ENCODE measurements at places on chromosomes 4 and X.

- no peak for DNase-seq
These were observed 51.2 kb downstream of the TIGD2 start for GRCh38 chr4:89162496-89162895.

- no peak for DNase-seq
These were observed 1137.5 kb upstream of the INTU start for GRCh38 chr4:126495163-126495752.

DNA sequence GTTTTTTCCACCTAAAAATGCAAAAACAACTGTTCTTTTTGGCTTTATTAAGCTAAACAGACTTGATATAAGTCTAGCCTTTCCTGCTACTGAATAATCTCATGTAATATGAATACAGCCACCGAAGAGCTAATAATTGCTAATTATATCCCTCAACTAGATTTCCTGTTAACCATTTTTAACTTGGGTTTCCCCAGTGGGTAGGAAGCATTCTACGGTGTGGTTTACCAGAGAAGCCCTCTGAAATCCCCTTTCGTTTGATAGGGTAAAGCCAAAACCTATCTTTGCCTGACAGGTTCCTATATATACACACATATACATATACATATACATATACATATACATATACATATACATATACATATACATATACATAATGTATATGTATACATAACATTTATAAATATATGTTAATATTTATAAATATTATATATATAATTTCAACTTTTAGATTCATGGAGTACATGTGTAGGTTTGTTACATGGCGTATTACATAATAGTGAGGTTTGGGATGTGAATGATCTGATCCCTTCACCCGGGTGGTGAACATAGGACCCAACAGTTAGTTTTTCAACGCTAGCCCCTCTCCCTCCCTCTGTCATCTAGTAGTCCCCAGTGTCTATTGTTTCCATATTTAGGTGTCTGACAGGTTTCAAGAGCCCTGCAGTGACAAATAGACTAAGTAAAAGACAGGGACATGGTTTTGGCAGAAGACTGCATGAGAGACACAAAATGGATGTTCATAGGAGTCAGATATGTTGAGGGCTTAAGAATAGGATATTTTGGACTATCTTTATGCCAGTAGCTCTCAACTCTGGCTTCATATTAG is 62.4 kb downstream of the ATXN3L start:
- DNase-seq: no peak

DNA sequence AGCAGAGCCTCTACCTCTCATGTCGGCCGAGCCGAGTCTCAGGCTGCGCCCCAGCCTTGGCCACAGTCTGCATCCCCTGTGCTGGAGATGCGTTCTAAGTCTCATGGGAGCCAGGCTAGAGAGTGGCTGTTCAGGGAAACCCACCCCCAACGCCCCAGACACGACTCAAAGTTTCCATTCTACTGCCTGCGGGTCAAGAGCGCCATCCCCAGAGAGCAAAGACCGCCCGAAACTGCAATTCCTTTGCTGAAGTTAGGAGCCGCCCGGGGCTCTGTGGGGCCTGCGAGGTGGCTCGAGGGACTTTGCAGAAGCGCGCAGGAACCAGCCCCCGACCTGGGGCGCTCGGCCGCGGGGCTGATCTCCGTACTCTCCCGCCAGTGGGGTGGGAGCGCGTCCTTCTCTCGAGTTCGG is 10.0 kb upstream of the ELF4 start:
- no peak for DNase-seq

GRCh38 chr4:70992391-70992881 is 1.0 kb upstream of the DCK start:
- DNase-seq: no peak

DNA sequence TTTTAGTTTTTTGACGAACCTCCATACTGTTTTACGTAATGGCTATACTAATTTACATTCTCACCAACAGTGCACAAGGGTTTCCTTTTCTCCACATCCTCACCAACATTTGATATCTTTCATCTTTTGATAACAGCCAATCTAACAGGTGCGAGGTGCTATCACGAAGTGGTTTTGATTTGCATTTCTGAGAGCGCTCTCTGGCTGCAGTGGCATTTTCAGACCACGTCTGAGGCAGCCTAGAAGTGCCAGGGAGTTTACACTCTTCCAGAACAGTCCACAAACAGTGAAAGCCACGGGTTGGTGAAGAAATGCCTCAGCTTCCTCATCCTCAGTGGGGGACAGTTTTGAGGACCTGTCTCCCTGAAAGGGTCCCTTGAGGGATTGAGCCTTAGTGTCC is 471.0 kb downstream of the BCOR start:
- DNase-seq: no peak

GRCh38 chrX:114152130-114152529 is 431.8 kb upstream of the HTR2C start:
- DNase-seq: no peak

GRCh38 chr4:17385403-17385802 is 126.5 kb downstream of the QDPR start:
- no peak for DNase-seq

DNA sequence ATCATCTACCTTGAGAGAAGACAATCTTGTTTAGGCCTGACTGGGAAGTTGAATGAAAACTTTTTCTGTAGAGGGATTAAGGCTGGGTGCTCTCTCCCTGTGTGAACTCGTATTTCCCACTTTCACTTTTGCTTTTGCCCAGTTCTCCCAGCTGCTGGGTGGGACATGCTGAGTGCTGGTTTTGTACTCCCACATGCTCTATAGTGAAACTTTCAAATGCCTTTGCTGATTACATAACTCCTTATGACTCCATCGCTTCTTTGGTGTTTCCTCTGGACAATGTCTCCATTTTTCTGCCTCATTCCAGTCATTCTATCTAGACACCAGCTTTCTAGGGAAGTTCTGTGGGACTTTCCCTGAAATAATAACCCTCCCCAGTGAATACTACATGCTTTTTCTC is 100.5 kb downstream of the CLNK start:
- DNase-seq: peak; percentile 53

GRCh38 chr4:81523672-81524327 is 52.1 kb upstream of the RASGEF1B start:
- DNase-seq: no peak

All from AG04450 (cell line).